ENCODE measurements at places on chromosomes 6 and 20.

DNA sequence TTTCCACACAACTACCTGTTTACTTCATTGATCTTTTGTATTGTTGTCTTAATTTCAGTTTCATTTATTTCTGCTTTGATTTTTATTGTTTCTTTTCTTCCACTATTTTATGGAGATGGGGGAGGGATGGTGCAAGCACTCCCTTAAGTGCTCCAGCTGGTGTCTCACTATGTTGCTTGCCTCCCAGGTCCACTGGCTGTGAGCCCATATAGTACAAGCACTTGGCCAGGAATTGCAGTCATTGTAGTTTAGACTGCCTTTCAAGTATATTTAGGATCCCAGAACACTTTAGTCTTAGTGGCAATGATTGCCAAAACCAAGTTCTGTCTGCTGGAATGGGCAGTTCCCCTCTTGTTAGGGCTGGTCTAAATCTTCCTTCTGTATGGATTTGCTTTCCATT lies 34.9 kb upstream of the MAN1A1 start:
- DNase-seq, result no peak

DNA sequence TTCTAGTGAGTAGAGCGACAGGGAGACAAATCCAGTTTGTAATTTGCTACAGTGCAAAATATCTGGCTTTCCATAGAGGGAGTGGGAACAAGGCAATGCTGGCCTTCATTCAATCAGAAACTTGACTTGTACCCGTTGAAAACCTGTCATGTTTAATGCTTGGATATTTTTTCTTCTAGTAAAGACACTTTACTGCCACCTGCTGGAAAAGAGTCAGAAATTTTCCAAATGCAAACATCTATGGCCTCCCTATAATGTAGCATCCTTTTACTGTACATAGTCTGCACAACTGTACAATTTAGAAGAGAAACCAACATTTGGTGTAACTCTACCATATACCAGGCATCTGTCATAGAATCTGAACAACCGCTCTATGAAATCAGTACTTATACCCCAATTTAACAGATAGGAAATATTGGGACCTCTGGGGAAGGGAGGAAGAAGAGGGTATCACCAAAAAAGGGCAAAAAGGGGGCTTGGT lies 16.7 kb upstream of the TBC1D20 start:
- DNase-seq, result peak; percentile 62

DNA sequence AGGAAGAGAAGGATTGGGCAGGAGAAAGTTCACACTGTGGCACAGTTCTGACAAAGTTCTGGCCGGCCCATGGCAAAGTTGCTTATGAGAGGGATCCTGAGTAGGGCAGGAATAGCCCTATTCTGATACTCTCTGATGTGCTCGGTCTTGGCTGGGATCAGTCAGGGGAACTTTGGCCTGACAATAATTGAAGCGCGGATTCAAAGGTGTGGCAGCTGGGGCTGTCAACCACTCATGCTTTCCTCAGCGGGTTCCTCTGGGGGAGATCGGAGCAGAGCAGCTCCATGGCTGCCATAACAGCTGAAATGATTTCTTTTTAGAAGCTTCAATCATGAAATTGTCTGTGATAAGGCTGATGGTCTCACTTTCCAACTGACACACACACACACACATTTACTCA lies 714.1 kb downstream of the DHX35 start:
- no peak for DNase-seq

DNA sequence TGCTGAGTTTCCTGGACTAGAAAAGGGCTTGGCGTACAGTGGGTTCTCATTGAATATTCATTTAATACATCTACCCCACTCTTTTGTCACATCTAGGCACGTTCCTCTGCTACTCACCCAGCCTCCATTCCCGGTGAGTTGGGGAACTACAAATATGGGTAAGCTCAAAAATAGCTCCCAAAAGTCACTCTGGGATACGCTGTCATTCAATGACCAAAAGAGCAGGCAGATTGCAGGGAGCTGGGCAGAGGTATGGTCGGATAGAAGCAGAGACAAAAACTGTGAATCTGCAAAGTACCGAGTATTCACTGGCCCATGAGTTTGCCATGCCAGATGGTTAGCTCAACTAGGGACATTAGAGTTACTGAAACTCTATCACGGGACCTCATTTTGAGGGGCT lies 103.9 kb upstream of the SASH1 start:
- DNase-seq, result no peak

DNA sequence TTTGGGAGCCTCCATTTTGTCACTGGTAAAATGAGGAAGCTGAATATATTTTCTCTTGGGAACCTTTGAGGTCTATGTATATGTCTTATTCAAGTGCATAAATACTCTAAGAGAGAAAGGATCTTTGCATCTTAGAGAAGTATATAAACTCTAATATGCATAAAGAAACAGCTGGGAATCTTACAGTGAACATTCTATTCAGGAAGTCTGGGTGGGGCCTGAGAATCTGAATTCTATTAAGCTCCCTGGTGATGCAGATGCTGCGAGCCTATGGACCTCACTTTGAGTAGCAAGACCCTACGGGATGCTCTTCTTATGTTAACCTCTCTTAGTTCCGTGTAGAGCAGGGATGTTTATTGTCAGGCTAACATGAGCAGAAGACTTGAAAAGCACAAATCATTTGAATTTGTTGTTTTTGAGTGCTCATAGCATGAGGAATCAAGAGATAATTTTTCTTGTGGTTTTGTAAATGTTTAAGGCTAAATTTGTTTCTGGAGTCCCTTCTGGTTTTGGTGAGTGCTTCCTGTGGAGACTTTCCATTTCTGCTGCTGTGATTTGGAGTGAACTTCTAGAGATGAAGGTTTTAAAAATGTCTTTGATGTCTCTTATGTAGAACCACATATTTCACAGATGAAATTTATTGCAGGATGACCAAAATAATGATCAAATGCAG lies 281.2 kb upstream of the JAG1 start:
- DNase-seq, result no peak

GRCh38 chr6:15073344-15073789 lies 172.5 kb upstream of the JARID2 start:
- DNase-seq, result no peak

DNA sequence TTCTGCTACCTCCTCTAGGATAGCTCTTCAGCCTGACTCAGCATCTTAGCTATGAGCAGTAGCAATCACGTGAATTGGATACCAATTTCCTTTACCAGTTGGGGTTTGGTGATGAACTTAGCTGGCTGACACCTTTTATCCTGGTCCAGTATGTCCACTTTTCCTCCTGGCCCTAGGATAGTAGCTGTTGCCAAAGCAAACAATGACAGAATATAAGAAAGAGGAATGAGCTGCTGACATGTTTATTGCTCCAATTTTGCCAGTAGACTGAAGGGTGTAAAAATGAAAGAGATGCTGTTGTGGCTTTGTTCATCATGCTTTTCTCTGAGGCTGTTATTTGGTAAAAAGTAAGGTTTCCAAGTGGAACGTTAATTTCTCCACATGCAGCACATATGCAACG lies 168.3 kb upstream of the JAG1 start:
- DNase-seq, result no peak

DNA sequence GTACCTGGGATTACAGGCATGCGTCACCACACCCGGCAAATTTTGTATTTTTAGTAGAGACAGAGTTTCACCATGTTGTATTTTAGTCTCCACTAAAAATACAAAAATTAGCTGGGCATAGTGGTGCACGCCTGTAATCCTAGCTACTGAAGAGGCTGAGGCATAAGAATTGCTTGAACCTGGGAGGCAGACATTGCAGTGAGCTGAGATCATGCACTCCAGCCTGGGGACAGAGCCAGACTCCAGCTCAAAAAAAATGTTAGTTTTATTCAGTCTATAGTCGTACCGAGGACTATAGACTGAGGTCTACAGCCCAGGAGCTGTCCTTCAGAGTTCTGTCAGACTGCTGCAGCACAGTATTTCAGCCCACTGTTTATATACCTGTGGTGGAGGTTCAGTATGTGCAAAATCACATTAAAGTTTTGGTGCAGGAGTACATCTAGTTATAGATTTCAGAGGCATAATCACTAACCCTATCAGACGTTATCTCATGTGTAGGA lies 3.6 kb upstream of the CASP8AP2 start:
- DNase-seq, result no peak

- peak; percentile 23 for DNase-seq
Measured at GRCh38 chr20:38599410-38599882, 2.2 kb upstream of the ARHGAP40 start.

DNA sequence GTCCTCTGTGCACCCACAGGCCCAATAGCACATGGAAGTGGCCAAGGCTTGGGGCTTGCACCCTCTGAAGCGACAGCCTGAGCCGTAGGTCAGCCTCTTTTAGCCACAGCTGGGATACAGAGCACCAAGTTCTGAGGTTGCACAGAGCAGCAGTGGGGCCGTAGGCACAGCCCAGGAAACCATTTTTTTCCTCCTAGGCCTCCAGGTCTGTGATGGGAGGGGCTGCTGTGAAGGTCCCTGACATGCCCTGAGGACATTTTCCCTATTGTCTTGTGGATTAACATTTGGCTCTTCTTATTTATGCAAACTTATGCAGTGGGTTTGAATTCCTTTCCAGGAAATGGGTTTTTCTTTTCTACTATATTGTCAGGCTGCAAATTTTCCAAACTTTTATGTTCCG lies 878.7 kb upstream of the MAN1A1 start:
- DNase-seq, result no peak

GRCh38 chr6:151948002-151948743 lies 140.7 kb downstream of the ESR1 start:
- DNase-seq, result peak; percentile 3

- no peak for DNase-seq
Measured at GRCh38 chr6:69578361-69578890, 218.4 kb downstream of the LMBRD1 start.

DNA sequence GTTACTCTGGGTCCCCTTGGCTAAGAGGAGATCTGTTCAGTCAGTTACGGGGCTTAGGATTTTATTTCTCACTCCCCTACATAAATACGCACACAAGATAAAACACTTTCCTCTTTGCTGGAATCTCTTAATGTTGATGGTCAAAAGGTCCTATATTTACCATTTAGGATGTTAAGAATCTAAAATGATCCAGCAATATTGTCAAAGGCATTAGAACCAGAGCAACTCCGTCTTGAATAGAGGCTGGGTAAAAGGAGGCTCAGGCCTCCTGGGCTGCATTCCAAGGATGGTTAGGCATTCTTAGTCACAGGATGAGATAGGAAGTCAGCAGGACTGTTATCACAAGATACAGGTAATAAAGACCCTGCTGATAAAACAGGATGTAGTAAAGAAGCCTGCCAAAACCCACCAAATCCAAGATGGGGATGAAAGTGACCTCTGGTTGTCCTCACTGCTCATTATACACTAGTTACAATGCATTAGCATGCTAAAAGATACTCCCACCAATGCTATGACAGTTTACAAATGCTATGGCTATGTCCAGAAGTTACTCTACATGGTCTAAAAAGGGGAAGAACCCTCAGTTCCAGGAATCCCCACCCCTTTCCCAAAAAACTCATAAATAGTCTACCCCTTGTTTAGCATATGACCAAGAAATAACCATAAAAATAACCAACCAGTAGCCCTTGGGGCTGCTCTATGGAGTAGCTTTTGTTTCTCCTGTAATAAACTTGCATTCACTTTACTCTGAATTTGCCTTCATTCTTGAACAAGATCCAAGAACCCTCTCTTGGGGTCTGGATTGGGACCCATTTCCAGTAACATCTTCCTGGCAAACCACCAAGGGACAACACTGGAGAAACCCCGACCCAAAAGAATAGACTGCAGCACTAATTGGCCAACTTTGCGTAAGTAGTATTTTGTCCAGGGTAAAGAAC lies 107.5 kb downstream of the DTNBP1 start:
- no peak for DNase-seq

DNA sequence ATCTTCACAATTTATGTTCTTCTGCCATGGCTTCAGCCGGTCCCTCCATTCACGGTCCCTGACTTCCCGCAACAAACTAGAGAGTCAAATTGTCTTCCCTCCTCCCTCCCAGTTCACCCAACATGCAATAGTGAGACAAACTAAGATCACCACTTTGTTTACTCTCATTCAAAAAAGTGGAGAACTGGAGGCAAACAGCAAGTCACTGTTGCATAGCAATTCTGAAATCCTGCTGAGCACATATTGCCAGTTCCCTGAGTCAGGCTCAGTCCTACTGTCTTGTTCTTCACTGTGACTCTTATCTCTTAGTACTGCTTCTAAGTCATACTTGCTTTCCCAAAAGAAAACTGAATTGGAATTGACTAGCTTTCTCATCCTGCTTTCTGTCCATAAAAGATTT lies 287.2 kb upstream of the SASH1 start:
- DNase-seq, result no peak

- DNase-seq, result no peak
Measured at GRCh38 chr6:1409774-1410465, 20.5 kb downstream of the FOXF2 start.

- no peak for DNase-seq
Measured at GRCh38 chr20:59158673-59159072, 4.9 kb upstream of the ZNF831 start.

GRCh38 chr6:27894839-27895762 lies 17.1 kb downstream of the OR2B2 start:
- peak; percentile 87 for DNase-seq

- DNase-seq, result no peak
Measured at GRCh38 chr6:42263165-42263728, 45.6 kb upstream of the MRPS10 start.

- DNase-seq, result peak; percentile 68
Measured at GRCh38 chr6:56954403-56955170, at the start of gene BEND6. Gene BEND6, plus strand, starts transcription at chr6:56955107. Its CDS starts 26,704 bp downstream, at chr6:56981811.

DNA sequence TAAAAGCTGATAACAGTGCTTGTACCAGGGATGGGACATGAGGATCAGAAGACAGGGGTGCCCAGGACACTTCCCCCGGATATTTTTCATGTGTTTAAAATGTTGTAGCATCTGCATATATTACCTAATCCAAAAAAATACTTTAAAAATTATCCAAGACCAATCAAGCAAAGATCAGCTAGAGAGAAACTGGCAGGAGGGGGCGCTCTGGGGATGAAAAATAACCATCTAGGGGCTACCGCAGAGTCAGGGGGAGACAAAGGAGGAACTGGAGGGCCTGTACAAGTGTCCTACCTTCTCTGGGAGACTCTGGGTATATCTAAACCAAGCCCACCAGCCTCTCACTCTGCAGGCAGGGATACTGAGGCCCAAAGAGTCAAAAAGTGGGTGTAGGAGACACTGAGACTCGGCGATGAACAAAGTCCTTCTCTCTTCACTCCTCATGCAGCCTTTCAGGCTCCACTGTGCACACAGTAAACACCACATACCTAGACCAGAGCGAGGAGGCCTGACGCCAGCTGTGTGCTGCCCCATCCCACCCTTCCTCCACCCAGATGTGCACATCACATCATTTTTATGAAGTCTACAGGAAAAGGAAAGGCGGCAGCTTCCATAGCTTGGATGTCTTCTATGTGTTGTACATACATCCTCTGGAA lies 9.8 kb downstream of the RIMS4 start:
- no peak for DNase-seq
